ENCODE measurements at places on chromosomes 1 and 21. TPM values are rescaled to one million over a fixed set of nuclear protein-coding genes. Genes with fewer than 3 reads are reported as not detected.

Gene ADGRL2
- polyA plus RNA-seq, result 180 TPM

Gene FCRL1
- polyA plus RNA-seq, result 0.05 TPM

Gene OVAAL
- polyA plus RNA-seq, result not detected

Gene WNT3A
- polyA plus RNA-seq, result 0.07 TPM

Gene USP1
- 89.3 TPM for polyA plus RNA-seq

Gene FAM151A
- 32.2 TPM for polyA plus RNA-seq

Gene C1orf185
- polyA plus RNA-seq, result not detected

Gene PHGDH
- 263 TPM for polyA plus RNA-seq

Gene TRIM17
- polyA plus RNA-seq, result 8.1 TPM

Gene FCER1G
- 10.8 TPM for polyA plus RNA-seq
